ENCODE measurements at places on chromosomes 7 and 10.

DNA sequence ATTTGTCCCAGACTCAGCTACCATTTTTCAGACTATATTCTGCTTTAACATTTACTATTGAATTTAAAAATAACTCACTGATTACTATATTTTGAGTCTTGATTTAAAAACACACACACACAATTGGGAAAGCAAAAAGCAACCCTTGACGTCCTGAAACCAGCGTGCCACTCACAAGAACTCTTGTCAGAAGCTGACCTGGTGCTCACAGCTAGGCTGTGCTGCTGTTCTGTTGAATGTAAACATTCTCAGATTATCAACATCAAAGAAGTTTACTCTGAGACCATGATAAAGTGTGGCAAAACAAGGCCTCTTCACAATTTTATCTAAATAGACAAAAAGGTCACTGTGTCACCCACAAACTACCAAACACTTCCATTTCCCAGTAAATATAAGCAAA lies 62.6 kb upstream of the CACNA2D1 start:
- no peak for DNase-seq

DNA sequence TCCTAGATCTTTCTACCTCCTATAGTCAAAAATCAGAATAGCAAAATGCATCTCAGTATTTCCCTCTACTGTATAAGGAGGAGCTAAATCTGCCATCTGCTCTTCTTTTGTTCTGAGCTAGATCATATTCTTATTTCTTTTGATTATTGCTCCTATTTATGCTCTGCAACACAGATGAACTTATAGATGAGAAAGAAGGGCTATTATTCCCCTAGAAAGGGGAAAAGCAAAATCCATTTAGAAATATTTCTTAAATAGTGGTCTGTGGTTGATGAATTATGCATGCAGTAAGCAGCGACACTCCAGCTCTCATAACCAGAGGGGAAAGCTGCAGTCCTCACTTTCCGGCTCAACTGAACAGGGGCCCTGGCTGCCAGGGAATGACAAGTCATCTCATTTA lies 207.3 kb upstream of the SORCS1 start:
- no peak for DNase-seq

GRCh38 chr10:128660726-128661125 lies 534.5 kb upstream of the MKI67 start:
- DNase-seq: no peak

DNA sequence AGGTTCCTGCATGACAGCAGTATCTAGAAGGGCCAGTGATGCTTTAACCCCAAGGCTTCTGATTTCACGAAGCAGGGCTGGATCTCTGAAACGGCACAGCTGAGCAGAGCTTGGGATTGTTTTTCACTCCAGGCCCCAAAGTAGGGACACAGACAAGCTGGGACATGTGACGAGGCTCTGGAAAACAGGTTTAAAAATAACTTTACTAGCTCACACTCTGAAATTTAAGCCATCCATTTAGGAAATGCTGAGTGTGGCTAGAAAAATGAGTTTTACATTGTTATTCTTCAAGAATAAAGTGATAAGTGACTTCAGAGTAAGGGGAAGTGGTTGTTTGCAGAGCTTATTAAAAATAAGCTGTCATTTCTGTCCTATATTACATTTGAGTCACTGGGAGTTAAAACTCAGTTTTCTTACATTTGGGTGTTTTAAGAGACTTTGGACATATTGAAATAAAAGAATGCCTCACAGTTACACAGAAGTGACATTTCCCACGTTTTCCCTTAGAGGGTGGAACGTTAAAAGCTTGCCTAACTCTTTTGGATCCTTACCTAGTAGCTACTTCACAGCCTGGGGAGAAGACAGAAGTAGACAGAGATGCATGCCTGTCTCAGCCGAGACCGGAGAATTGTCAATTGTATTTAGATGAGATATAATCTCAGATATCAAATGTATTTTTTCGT lies 107.8 kb downstream of the GALNT17 start:
- DNase-seq: no peak

DNA sequence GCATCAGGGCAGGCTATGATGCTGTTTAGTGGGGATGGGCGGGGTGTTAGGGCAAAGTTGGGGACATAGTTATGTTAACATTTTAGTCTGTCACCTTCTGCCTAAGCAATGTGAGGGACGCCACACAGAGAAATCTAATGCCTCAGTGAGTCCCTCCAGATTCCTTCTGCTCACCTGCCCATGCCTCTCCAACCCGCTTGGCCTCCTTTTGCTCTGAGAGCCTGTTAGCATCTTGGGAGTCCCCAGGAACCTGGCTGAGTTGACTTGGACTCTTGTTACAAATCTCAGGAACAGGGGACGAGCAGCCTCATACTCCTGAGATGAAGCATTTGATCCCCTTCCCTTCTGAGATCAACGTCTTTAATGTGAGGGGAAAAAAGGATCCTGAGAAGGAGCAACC lies 336.8 kb downstream of the CCSER2 start:
- no peak for DNase-seq

DNA sequence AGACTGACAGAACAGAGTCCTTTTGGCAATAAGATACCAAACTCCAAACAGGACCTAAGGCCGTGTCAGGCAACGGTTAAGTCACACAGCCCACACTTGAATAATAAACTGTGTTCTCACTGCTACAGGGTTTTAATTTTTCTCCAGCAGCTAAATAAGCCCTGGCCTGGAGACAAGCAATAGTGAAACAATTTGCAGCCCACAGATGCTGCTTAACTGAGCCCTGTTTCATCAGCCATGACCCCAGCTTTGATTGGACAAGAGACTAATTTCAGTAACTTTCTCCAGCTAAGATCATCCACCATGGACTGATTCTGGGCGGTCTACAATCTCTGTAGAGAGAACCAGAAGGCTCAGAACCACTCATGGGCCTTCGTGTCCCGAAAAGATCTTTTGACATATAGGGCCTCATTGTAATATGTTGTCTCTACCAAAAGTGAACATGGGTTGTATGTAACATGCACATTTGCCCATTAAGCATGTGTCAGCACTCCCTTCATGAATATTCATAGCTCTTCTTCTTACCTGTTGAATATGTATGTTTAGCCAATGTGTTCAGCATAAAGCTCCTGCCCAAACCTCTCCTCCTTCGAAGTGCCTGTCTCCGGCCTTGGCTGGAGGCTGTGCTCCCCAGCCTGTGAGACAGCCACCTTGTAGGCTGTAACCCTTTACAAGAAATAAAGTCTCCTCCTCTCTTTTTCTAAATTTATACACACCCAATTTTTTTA lies 223.1 kb upstream of the AKR1E2 start:
- no peak for DNase-seq

GRCh38 chr7:69882269-69882668 lies 284.0 kb downstream of the AUTS2 start:
- DNase-seq: no peak

GRCh38 chr7:101720324-101720723 lies 91.2 kb upstream of the MYL10 start:
- no peak for DNase-seq

DNA sequence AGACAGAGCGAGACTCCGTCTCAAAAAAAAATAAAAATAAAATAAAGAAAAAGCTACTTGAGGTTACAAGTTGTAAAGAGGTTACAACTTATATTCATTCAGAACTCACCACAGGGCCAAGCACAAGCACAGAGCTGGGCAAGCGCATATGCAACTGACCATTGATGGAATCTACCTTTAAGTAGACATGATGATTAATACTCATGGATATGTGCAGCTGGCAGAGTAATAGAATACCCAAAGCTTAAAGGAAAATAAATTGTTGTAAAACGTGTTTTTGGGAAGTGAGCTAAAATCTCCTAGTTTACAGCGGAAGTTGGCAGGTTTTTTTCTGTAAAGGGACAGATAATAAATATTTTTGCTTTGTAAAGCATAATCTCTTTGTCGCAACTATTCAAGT lies 111.6 kb downstream of the TMEM168 start:
- no peak for DNase-seq

GRCh38 chr10:27319752-27320431 lies 79.3 kb upstream of the ACBD5 start:
- DNase-seq: peak; percentile 2

DNA sequence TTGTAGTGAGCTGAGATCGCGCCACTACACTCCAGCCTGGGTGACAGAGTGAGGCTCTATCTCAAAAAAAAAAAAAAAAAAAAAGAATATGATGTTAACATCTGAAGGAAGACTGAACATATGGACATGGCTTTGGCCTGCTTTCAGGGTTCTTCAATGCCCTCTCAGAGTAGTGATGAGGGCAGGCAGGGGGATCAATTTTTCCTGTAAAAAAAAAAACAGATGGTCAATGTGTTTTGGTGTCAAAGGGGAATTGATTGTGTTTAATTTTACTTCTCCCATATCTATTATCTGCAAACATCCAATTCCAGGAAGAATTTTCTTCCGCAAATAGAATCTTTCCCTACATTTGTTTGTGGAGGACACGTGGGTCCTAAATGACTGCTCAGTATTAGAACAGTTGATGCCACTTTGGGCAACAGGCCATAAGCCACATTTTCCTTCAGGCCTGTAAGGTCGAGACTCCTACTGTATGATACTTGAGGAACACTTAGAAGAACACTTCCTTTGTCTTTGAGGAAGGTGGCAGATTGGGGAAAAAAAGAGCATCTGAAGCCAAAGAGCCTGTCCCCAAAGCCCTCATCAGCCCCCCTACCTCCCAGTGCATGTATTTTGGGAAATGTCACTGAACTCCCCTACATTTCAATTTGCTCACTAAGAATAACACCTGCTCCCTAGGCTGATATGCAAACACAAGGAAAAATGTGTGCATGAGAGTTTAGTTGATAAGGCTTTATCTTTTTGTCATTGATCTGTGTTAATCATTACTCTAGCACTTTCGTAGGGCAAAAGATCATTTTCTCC lies 28.3 kb downstream of the MGAM2 start:
- DNase-seq: no peak

- DNase-seq: no peak
Measured at GRCh38 chr10:11119843-11120242, 102.2 kb downstream of the CELF2 start.

GRCh38 chr10:89479771-89480446 lies 55.5 kb downstream of the SLC16A12 start:
- no peak for DNase-seq

GRCh38 chr7:12257582-12257981 lies 46.5 kb downstream of the TMEM106B start:
- DNase-seq: peak; percentile 8

- no peak for DNase-seq
Measured at GRCh38 chr10:98267894-98268693, at the start of gene LOXL4. Gene LOXL4 (minus strand): TSS chr10:98268194. CDS start chr10:98263019, 5,175 bp downstream.

DNA sequence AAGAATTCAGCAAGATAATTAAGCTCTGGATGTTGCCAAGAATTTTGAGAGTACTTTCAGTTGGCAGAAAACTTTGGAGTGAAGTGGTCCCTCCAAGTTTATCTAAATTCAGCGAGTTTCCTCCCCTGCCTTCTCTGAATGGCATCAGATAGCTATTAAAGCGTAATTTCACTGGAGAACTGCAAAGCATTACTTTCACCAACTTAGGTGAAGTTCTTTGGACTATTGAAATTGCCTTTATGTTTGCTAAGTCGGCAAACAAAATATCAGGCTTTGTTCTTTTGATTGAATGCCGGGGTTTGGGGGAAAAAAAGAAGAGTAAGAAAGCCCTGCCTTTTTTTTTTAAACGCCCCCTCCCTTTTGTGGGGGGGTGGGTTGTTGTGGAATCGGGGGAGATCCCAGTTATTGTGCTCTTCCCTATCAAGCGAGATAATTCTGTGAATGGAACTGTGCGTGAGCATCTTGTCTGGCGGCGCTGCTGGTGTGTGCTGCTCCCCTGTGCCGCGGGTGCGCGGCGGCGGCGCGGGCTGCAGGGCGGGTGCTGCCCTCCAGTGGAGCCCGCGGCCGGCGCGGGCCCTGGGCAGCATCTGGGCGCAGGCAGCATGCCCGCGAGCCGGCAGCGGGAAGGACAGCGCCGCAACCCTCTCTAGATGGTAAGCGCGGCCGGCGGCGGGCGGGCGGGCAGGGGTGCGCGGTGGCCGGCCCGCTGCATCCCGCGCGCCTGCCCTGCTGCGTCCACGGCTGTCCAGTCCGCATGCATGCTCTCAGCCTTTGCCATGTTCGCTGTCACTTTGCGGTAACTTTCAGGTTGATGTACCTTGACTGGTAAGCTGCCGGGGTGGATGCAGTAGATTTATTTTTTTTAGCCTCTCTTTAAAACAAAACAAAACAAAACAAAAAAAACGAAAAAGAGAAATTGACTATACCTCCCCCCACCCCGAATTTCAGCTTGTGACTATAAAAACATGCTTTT lies 176.5 kb downstream of the TCF7L2 start:
- DNase-seq: peak; percentile 15

GRCh38 chr10:43574001-43574892 lies at the start of gene ZNF239:
Gene ZNF239 (minus strand): TSS chr10:43574616. CDS start chr10:43558079, 16,537 bp downstream.
- DNase-seq: peak; percentile 44

DNA sequence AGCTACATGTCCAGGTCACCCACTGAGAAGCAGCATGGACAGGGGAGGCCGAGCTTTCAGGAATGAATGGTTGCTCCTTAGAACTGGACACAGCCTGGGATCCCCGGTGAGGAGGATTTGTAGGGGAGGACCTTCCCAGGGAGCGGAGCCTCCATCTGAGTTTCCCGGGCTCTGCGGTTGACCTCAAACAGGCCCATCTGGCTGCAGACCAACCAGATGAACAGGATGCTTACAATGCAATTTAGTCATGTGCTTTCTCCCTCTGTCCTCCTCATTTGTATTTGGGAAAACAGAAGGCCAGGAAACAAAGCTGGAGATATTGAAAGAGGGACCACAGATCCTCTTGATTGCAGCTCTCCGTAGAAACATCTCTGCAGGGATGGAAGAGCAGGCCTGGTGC lies 104.8 kb downstream of the EMX2 start:
- DNase-seq: no peak

- no peak for DNase-seq
Measured at GRCh38 chr7:155980841-155981240, 168.6 kb upstream of the SHH start.

- DNase-seq: no peak
Measured at GRCh38 chr10:111278266-111278665, 201.4 kb downstream of the ADRA2A start.

GRCh38 chr7:82615527-82615926 lies 171.9 kb upstream of the CACNA2D1 start:
- DNase-seq: no peak

DNA sequence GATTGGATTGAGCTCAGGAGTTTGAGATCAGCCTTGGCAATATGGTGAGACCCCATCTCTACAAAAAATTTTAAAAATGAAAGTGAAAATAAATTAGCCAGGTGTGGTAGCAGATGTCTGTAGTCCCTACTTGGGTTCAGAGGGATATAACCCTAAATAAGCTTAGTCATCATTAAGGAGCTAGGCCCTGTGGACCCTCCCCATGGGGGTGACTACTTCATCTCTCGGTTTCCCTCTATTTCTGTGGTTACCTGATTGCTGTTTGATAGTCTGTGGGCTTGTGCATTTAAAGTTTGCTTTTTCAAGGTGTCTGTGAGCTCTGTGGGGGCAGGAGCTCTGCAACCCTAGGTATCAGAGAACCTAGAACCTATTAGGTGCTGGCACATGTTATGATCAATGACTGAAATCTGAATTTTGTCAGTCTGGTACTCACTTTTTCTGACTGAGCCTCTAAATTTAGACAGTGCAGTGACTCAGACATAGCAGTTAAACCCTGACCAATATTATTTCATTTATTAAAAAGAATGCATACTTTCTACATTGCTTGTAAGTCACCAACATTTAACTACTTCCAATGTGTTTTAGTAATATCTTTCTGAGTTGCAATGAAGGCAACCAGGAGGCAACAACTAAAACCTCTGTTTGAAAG lies 8.1 kb upstream of the CUZD1 start:
- DNase-seq: no peak

Measured in GM18507 (cell line).